ENCODE measurements at places on chromosomes 2 and 18.

DNA sequence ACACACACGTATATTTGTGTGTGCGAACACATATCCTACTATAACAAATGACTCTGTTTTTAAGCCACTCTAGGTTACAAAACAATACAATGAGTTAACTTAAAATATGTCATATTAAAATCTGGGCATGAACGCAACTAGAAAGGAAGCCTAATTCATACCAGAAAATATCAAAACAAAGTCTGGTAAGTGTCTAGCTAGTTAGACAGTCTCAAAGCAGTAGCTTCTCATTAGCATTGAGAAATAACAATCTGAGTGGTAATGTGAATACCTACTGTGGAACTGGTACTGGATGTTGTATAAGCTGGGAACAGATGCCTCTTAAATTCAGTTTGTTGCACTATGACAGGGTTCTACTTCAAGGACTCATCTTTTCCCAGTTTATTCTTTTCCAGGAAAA is 32.5 kb upstream of the WIPF1 start:
- DNase-seq = no peak

- DNase-seq = no peak
Measured at GRCh38 chr2:111184725-111185310, 64.1 kb downstream of the BCL2L11 start.

DNA sequence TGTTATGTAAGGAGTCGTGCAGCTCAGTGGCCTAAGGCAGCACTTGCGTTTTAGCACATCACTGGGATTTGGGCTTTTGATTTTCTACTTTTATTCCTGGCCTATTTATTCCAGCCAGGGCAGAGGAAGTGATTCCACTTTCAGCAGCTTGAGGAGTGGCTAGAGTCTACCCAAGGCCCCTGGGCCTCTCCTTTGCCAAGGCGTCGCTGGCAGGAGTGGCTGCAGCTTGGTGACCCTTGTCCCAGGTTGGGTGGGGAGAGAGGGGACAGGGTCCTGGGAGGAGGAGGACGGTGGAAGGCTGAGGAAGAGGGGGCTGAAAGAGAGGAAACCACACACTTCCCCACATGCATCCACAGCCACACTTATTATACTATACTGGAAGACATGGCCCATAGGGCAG is 94.1 kb upstream of the SMAD7 start:
- no peak for DNase-seq

- DNase-seq = no peak
Measured at GRCh38 chr2:46952171-46952570, 36.6 kb upstream of the MCFD2 start.

DNA sequence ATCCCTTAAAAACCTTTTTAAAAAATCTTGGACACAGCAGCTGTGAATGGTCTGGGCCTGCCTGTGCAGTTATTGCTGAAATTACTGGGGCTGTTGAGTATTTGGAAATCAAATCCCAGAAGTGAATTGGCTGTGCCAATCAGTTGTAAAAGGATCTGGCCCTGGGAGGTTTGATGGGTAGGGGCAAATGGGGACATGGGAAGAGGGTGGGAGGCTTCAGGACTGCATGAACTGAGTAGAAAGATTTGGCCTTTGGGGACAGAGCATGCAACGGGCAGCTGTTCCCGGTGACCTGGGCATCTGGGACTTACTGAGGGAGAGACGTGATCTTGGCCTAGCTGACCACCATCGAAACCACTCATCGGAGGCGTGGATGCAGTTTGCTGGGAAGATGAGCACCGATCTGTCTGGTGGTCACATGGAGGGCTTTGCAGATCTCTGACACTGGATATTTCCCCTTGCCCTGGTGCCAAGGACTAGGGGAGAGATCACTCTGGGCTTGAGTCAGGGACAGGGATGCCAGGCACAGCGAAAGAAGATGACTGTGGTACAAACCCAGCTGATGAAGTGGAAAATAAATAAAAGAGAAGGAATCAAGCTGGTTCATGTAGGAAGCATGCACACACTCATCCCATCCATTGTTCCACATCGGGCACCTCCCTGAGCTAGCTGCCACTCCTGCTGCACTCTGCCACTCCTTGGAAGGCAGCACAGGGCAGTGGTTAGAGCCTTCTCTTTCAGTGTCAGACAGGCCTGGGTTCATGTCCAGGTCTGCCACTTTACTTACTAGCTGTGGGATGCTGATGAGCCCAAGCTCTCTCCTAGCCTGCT is 58.4 kb downstream of the SEMA4F start:
- DNase-seq = no peak

GRCh38 chr2:36973320-36973719 is 7.0 kb upstream of the STRN start:
- DNase-seq = no peak

DNA sequence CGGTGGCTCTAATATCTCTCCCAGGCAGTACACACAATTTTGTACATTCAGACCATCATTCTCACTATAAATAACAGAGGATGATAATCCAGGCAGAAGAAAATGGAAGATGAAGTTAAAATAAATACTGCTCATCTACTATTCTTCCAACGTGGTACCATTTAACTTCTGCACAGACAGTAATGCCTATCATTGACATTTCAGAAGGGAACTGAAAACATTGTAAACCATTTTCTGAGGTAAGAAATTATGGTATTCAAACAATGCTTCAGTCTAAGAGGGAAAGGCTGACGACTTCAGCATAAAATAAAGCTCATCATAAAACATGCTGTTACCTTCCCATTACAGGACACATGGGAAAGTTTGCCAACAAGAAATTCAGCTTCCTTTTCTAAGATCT is 814.4 kb downstream of the NR4A2 start:
- DNase-seq = no peak

DNA sequence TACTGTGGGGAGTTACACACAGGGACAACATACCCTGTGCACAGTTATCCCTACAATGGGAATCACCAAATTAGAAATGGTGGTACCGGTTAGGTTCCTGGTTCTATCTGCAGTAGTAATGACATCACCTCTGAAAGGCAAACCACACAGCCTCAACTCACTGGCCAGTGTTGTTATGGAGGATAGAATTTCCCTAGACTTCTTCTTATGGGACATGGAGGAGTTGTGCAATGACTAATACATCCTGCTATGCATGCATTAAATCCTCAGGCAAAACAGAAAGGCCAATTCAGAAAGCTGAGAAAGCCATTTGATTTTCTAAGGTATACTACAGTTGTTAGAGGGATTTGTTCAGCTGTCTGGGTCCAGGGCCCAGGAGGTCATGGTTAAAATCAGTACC is 439.3 kb downstream of the TMX3 start:
- DNase-seq = no peak

DNA sequence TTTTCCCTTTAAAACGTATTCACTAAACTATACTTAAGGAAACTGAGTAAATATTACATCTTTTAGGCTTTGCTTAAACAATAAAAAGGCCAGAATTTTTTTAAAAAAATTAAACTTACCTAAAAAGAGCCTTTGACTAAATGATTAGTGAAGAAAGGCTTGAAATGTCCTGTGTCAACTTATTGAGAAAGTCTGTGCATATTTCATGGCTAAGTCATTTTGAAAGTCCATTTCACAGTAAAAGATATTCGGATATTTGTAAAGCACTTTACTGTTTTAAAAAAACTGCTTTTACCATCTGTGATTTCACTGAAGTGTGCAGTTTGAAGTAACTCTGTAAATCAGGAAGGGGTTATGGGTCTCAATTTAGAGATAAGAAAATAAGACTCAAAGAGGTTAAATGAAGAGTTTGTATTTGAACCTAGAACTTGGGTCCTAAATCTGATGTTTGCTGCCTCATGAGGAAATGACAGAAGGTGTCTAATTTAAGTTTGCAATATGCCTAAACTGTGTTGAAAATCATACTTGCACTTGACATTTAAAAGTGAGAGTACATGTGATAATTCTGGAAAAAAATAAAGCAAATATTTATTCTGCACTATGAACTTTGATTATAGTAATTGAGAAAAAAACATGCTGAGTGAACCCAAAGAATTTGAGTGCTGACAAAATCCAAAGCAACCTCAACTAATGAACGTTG is 50.5 kb downstream of the RAB27B start:
- DNase-seq = no peak

DNA sequence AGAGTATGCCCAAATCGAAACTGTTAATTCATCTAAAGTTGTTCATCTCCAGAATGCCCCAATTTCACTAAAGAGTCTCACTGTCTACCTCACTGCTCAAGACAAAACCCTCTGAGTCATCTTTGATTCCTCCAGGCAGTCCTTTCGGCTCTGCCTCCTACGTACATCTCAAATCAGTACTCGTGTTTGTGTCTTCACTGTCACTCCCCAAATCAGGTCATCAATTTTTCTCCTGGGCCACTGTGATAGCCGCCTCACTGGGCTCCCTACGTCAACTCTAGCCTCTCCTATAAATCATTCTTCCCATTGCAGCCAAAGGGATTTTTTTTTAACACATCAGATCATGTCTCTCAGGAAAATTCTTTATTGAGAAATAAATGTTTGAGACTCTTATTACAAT is 42.1 kb upstream of the TTC39C start:
- DNase-seq = peak; percentile 57

- DNase-seq = peak; percentile 39
Measured at GRCh38 chr2:102238039-102238756, 51.4 kb downstream of the IL1RL2 start.

DNA sequence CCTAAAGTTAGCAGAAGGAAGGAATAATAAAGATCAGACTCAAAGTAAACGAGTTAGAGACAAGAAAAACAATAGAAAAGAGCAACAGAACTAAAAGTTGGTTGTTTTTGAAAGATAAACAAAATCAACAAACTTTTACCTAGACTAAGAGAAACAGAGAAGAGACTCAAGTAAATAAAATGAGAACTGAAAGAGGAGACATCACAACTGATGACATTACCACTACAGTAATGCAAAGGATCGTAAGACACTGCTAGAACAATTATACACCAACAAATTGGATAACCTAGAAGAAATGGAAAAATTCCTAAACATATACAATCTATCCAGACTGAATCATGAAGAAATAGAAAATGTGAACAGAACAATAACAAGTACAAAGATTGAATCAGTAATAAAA is 139.3 kb downstream of the CD226 start:
- no peak for DNase-seq
